ENCODE measurements at places on chromosomes 3 and 15.

- DNase-seq, result no peak
These were observed 196.7 kb upstream of the ADAMTS9 start for GRCh38 chr3:64884536-64884935.

DNA sequence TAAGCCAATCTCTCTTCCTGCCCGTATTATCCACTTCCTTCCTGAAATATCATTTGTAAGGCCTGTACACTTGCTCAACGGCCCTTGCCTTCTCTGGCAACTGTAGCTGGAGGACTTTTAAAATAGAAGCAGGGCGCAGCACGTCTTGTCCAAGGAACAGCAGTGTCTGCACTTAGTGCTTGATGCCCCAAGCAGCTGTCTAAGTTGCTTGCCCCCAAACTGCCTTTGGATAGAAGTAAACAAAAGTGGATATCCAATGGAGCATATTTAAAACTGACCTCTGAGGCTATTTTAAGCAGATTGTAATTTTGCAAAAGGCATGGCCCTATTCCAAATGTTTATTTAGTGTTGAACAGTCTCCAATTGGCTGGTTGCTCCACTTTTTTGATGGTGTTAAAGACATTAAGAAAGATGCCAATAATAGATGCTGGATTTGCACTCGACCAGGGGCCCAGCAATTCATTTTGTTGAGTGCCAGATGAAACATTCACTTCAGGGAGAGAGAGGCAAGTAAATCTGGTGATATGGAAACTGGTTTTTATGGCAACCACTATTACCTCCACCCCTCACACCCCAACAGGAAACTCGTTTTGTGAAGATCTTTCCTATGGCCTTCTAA is 526.8 kb upstream of the TBL1XR1 start:
- DNase-seq, result no peak

GRCh38 chr15:70240082-70240481 is 142.4 kb upstream of the TLE3 start:
- no peak for DNase-seq

GRCh38 chr3:102531686-102532085 is 96.9 kb downstream of the ZPLD1 start:
- DNase-seq, result no peak

DNA sequence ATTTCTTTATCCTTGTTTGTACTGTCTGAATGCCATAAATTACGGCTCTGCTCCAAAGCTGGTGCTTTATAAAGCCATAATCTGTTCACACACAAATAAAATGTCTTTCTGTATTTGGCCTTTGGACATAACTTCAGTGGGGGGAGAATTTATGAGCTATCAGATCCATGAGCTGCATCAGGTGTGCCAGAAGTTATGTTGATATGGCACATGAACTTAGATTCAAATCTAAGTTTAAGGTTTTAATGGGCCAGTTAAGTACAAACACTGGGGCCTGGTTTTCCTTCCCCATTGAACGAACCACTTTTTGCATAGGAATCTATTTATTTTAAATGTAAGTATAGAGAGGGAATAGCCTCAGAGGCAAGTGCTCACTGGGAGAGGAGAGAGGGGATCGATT is 239.9 kb downstream of the NFKBIZ start:
- no peak for DNase-seq

DNA sequence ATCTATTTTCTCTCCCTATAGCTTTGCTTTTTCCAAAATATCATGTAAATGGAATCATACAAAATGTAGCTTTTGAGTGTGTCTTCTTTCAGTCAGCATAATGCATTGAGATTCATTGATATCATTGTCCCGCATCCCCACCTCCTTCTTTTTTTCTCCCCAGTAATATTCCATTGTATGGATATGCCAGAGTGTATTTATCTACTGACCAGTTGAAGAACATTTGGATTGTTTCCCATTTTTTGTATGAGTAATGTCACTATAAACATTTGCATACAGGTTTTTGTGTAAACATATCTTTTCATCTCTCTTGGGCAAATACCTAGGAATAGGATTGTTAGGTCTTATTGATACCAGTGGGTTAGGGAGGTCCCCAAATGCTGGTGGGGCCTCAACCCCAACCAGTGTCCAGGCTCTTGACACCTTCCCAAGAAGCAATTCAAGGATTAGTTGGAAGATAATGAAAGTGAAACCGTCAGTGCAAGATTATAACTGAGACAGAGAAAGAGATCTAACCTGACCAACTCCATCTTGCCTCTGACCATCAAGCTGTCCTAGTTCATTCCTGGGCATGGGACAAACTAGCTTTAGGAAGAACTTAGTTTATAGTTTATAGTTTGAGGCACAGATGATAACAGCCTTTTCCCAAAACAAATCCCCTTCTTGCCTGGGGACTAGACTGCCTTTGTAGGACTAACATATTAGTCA is 7.4 kb upstream of the SLC33A1 start:
- DNase-seq, result no peak

DNA sequence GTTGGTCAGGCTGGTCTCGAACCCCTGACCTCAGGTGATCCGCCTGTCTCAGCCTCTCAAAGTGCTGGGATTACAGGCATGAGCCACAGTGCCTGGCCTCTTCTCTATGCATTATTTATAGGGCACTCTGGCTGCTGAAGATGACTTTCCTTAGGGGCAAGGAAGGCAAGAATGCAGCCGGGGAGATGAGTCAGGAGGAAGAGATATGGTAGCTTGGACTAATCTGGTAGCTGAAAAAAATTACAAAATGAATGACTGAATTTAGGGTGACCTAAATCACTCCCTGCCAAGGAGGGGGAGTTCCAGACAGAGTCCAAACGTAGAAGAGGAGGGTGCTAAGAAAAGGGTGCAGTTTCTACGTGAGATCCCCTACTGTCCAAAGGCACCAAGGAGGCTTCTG is 14.2 kb downstream of the RHCG start:
- DNase-seq, result no peak

DNA sequence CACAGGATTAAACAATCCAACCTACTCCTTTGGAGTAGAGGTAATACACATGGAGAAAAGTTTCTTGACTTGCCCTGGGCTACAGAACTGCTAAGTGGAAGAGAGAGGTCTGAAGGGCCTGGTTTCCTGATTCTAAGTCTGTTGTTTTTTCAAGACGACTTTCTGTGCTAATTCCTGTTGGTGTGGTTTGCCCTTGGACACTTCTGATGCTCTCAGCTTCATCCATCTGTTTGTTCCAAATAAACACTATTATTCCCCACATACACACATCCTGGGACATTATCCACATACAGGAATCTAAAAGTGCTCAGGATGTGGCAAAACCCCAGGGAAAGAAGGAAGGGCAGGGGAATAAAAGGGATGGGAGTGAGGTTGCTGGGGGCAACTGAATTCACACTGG is 393.5 kb upstream of the TBL1XR1 start:
- no peak for DNase-seq

DNA sequence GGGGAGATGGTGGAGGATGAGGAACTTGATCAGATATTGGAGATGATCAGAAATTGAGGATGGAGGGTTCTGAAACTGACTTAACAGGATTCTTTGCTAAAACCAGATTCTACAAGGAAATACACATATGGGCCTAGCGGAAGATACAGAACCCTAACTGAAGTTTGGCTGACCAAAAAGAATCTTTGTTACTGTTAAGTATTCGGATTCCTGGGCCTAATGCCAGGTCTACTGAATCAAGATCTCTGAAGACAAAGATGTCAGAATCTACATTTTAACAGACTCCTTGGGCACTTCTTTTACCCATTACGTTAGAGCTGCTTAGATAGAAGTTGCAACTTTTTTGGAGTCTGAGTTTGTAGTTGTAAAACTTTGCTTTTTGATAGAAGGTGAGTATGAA is 137.7 kb downstream of the FNDC3B start:
- DNase-seq, result no peak

DNA sequence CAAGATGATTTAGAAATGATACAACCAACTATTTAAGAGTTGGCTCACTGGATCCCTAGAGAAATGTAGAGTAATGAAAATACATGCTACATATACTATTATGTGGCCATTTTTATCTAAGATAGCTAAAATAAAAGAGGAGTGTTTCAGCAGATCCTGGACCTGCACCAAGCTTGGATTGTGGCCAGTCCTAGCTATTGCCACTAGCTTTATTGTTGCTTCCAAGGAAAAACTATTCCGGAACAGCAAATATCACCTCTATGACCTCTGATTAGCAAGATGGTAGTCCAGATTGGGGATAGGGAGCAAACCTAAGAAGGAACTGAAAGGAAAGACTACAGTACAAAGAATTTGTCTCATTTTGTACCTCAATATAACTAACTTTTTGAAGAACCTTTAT is 63.7 kb upstream of the NDN start:
- DNase-seq, result no peak

GRCh38 chr3:33490641-33491241 is 50.5 kb upstream of the UBP1 start:
- no peak for DNase-seq

DNA sequence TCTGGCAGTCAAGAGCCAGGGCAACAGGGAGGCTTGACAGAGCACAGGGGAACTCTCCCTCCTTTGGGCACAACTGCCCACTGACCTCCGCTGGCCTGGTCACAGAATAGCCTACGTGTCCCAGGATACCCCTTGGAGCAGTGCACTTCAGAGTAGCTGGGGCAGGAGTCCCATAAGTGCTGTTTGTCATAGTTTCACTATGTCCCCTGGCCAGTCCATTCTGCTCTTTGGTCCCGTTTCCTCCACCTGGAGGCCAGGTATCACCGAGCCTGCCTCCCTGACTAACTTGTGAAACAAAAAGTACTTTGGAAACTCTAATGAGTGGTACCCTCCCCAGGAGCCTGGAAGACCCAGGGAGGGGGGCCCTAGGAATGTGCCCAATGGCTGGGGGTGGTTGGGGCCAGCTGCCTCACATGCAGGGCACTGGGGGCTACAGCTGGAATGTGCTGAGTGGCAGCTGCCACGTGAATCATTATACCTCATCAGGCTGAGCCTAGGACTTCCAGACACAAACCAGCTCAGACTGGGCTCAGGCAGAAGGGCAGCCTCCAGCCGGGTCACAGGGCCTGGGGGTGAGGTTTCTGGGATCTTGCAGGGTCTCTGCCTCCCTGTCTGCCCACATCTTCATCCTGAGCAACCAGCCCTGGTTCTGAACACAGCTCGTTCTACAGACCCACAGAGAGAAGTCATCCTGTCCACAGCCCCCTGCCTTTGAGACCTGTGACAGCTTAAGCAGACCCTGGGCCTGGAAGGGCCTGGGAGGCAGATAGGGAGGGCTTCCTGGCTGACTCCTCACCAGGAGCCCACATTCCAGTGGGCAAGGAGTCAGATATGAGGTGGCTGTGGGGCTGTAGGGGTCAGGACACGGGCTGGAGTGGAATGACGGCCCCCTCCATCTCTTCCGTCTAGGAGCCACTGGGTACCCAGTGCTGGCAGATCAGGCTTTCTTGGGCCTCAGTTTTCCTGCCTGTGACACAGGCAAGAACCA is 914 bp upstream of the PTH1R start:
- DNase-seq, result no peak

DNA sequence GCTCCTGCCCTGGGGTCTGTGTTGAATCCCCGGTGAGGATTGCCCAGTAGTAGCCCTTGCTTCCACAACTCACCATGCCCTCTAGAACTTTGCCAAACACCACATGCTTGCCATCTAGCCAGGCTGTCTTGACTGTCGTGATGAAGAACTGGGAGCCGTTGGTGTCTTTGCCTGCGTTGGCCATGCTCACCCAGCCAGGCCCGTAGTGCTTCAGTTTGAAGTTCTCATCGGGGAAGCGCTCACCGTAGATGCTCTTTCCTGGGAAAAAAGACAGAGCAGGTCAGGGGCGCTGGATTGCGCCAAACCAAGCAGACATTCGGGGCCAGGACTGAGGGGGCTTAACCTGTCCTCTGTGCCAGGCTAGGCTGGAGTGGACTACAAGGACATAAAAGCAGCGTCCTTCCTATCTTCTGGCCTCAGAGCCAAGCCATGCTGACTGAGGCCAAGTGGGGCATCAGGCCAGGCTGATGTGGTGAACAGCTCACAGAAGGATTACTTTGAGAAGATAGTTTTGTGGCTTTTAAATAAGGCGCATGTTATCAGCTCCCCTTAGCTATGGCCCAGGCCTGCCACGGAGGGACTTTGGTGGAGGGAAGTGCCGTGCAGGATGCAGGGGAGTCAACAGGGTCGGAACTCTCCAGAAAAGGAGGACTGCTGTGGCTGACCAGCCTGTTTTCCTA is 5.3 kb downstream of the SNX22 start:
- no peak for DNase-seq

DNA sequence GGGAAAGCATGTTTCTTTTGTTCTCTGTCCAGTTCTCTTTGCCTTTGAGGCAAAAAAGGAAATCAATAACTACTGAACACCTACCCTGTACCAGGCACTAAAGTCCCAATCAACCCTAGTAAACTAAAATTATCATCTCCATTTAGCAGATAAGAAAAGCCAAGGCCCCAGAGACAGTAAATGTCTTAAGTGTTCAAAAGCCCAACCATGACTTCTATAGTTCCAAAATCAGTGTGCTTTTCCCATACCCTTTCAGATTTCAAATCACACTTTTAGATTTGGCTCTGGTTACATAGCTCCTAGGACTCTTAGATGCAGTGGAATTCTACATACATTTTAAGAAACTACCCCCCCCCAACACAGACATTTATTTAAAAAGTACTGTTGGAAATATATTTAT is 63.5 kb downstream of the UACA start:
- no peak for DNase-seq

DNA sequence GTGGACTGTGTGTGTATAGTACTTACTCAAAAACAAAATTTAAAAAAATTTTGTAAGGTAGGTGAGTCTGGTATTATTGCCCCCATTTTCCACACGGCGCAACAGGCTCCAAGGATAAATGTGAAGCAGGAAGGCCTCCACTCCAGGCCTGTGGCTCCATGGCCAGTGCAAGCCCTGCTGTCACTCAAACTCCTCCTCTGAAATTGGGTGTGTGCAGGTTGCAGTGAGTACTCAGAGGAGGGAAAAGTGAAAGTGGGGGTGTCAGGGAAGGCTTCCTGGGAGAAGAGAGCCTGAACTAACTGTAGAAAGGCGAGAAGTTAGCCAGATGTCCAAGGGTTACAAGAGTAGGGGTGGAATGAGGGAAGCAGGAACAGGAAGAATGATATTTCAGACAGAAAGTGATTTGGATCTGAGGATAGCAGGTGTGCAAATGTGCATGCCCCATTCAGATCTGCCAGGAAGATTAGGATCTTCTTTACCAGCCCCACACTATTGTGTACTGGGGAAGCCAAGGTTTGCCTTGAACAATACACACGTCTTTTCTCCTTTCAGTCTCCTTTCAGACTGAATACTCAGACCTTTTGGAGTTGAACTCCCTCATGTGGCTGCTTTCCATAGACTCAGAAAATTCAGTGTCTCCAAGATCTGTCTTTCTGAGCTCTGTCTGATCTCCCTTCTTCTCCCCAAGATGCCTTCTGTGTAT is 48.7 kb upstream of the RYK start:
- peak; percentile 8 for DNase-seq

DNA sequence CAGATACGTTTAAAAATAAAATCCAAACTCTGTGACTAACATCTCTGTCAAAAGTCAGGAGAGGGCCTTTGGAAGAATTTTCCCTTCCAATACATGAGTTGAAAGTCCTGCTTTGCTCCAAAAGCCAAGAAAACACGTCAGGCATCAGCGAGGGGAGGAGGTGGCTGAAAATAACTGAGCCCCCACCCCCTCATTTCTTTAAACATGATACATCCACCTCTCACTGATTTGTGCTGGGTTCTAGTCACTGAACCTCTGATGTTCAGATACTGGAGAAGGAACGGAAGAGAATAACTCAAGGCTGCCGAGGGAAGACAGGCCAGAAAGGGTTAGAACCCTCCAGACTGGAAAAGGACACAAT is 9.4 kb upstream of the SEMA5B start:
- no peak for DNase-seq

Data from CD4-positive, CD25-positive, alpha-beta regulatory T cell (primary cell).